ENCODE measurements at places on chromosomes 16 and 17. TPM values are rescaled to one million over a fixed set of nuclear protein-coding genes. Genes with fewer than 3 reads are reported as not detected.

Gene SDR42E1
- 6.3 TPM for polyA plus RNA-seq

Gene RNU2-1
- not detected for polyA plus RNA-seq

Gene SHBG
- polyA plus RNA-seq: 1.2 TPM

Gene CD300LB
- polyA plus RNA-seq: 0.44 TPM

- no peak for DNase-seq
These were observed 156.0 kb upstream of the SALL1 start for GRCh38 chr16:51306886-51307595.

DNA sequence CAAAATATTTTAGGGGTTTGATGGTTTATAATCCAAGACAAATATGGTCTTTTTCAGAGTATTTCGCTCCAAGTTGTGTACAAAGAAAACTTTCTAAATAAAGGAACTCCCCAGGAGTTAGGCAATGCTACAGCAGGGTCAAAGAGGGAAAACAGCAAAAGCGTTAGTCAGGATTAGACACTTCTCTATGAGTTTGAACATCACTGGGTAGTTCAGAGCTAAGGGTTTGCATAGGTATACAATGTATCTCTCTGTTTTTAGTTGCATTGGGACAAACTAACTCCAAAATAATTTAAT is 34.8 kb downstream of the FAM20A start:
- no peak for DNase-seq

GRCh38 chr17:61247439-61247838 is 152.2 kb upstream of the TBX2 start:
- DNase-seq: no peak

- DNase-seq: no peak
These were observed 18.5 kb upstream of the NTN1 start for GRCh38 chr17:9002606-9003354.

DNA sequence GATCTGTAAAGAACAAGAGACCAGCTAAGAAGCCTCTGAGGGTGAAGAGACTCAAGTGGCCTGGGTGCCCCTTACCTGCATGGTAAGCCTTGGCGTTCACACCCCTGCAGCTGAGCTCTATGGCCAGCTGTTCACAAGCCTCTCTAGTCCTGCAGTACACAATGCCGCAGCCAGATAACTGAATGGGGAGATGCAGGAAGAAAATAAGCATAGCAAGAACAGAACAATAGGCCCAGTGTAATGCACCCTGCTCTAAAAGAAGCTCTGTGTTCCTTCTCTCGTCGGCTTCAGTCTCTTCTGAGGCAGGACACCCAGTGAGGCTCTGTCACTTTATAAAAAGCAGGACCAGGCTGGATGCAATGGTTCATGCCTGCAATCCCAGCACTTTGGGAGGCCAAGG is 5.4 kb downstream of the RECQL5 start:
- no peak for DNase-seq

GRCh38 chr16:85334718-85335583 is 222.7 kb upstream of the CIBAR2 start:
- DNase-seq: no peak

GRCh38 chr17:4167786-4168185 is 24.8 kb downstream of the CYB5D2 start:
- DNase-seq: no peak

Measured in right lung (tissue), 10 donors.